ENCODE measurements at places on chromosomes 1 and 21. TPM values are rescaled to one million over a fixed set of nuclear protein-coding genes. Genes with fewer than 3 reads are reported as not detected.

The KLF17 gene
- not detected for total RNA-seq

DNA sequence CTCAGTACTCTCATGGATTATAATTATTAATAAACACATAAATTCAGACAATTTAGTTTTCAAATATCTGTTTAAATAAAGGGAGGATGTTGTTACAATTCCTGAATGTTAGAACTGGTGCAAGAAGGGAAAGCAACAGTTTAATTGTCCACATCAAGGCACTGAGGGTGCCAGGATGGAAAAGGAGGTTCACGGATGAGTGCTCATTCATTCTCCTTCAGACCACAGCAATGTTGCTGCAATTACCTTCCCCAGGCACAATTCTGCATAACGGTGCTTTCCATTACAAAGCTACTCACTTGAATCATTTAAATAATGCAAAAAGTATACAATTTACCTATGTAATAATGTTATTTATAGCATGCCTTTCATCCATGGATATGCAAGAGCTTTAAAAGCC lies 52.3 kb upstream of the COG2 start:
- no peak for DNase-seq

- peak; percentile 31 for DNase-seq
Observed at GRCh38 chr1:107378866-107379265, 238.0 kb downstream of the NTNG1 start.

- DNase-seq, result peak; percentile 19
Observed at GRCh38 chr1:56025942-56026341, 553.4 kb downstream of the PLPP3 start.

DNA sequence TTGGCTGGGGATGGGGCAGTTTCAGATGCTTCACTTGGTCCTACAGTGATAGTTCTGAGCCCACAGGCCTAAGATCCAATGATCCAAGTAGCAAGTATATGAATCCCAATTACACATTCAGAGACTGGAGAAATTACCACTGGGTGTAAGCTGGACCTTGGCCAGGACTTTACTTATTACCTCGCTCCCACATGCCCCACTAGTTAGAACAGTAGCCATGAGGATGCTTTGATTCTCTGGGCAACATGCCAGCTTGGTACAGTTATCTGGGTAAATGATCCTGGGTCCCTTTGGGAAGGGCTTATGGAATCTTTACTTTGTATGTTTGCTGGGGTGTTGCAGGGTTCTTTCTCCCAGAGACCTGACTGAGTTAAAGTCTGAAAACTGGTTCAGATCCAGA lies 5.0 kb upstream of the FCAMR start:
- DNase-seq, result no peak

GRCh38 chr1:205627956-205628355 lies 3.9 kb downstream of the ELK4 start:
- no peak for DNase-seq

- DNase-seq, result no peak
Observed at GRCh38 chr1:173280899-173281660, 73.9 kb upstream of the TNFSF4 start.

DNA sequence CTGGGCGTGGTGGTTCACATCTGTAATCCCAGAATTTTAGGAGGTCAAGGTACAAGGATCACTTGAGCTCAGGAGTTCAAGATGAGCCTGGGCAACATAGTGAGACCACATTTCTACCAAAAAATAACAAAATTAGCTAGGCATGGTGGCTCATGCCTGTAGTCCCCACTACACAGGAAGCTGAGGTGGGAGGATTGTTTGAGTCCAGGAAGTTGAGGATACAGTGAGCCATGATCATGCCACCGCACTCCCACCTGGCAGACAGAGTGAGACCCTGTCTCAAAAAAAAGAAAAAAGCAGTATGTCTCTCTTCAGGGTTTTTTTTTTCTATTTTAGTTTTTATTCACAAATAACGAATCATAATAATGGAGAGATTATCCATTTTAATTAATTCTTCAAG lies 233.7 kb upstream of the DMRTA2 start:
- no peak for DNase-seq

DNA sequence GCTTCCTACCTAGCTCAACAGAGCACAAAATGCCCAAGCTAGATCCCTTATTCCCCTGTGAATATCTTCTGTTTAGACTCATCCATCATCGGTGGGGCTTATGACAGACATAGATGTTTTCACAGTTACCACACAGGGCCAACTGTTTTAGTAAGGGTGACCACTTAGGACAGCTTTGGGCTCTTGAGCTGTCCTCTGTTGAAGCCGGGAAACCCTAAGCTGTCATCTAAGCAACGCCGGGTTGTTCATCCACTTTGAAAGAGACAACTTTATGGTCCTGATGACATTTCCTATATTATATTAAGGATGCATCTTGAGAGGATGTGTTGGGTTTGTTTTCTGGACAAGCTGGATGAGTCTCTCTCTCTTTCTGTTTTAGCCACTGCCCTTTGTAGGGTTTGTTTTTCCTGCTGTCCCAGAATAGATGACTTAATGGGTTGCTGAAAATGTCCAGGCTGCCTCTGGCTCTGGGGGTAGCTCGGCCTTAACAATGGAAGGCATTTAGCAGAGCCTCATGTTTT lies 110.5 kb upstream of the UBE2U start:
- DNase-seq, result no peak

- peak; percentile 28 for DNase-seq
Observed at GRCh38 chr1:204623365-204623893, 62.1 kb downstream of the LRRN2 start.

The TFB2M gene
- 19.8 TPM for total RNA-seq

The CITED4 gene
- 31.0 TPM for total RNA-seq

DNA sequence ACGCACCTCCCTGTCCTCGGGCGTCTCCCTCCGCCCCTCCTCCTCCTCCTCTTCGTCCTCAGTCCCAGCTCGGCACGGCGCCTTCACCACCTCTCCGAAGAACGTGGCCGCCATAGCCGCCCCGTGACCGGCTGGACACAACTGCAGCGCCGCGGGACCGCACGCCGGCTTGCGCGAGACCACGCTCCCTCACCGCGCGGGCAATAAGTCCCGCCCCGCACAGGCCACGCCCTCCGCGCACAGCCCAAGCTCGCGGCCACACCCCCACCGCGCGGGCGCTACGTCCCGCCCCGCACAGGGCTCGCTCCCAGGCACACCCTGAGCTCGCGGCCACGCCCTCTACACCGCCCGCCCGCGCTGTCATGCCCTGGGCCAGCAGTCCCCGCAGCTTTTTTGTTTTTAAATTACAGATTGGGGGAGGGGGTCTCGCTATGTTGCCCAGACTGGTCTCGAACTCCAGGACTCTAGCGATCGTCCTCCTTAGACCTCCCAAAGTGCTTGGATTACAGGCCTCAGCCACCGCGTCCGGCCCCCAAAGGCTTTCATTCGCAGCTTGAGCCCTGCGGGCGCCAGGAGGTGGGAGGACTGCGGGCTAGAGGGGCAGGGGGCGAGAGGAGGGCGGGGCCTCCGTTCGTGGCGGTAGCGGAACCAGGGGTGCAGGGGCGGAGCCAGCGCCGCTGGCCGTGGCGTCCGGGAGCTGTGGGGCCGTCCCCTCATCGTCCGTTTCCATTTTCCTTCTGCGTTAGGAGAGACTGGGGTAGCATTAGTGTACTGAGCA lies at the start of gene PSMG1:
PSMG1 (minus strand) TSS at position 180 of the 778 bp plus-strand sequence; CDS start at position 114, 66 bp downstream.
- peak; percentile 66 for DNase-seq

GRCh38 chr1:113675302-113675701 lies 84.0 kb downstream of the PHTF1 start:
- no peak for DNase-seq

- DNase-seq, result no peak
Observed at GRCh38 chr1:55702064-55702463, 486.9 kb upstream of the USP24 start.

DNA sequence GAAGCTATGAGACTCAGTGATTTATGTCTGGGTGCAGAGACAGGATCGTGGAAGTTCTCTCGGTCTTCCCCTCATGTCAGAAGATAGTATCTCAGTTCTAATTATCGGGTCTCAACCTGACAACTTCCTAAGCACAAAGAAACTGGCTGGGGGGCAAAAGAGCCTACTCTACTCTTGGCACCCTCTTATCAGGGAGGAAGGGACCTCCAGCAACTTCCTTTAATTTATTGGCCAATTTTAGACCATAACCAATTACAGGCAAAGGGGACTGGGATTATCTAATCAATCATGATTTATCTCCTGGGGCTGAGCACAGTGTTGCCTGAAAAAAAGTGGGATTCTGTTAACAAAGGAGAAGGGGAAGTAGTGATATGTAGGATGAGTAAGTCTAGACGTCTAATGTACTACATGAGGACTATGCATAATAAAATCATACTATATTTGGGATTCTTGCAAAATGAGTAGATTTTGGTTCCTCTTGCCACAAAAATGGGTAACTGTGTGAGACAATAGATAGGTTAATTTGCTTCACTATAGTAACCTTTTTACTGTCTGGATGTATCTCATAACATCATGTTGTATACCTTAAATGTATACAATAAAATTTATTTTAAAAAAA lies 98.8 kb downstream of the ZFYVE9 start:
- DNase-seq, result no peak

The PRAMEF5 gene
- total RNA-seq, result not detected

The SPRR1A gene
- not detected for total RNA-seq

DNA sequence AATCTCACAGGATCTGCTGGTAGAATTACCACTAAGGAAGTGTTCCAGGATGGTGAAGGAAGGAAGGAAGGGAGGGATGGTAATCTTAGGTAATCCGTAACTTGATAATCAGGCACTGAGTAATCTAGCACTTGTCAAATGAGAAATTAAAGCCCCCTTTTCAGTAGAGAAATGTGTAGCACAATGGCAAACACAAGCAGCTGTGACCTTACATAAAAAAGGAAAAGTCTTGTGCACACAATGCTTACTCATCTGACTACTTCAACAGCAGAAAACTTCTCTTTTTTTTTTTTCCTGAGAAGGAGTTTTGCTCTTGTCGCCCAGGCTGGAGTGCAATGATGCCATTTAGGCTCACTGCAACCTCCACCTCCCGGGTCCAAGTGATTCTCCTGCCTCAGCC lies 6.1 kb downstream of the NUP210L start:
- DNase-seq, result no peak

The SPOCD1 gene
- 29.4 TPM for total RNA-seq

GRCh38 chr1:85992791-85993190 lies 163.8 kb downstream of the COL24A1 start:
- peak; percentile 7 for DNase-seq

GRCh38 chr1:214587165-214587564 lies 15.8 kb upstream of the CENPF start:
- DNase-seq, result no peak

The CFAP141 gene
- not detected for total RNA-seq

GRCh38 chr1:179818743-179819173 lies 58.8 kb downstream of the TOR1AIP2 start:
- no peak for DNase-seq

The CCDC185 gene
- not detected for total RNA-seq

DNA sequence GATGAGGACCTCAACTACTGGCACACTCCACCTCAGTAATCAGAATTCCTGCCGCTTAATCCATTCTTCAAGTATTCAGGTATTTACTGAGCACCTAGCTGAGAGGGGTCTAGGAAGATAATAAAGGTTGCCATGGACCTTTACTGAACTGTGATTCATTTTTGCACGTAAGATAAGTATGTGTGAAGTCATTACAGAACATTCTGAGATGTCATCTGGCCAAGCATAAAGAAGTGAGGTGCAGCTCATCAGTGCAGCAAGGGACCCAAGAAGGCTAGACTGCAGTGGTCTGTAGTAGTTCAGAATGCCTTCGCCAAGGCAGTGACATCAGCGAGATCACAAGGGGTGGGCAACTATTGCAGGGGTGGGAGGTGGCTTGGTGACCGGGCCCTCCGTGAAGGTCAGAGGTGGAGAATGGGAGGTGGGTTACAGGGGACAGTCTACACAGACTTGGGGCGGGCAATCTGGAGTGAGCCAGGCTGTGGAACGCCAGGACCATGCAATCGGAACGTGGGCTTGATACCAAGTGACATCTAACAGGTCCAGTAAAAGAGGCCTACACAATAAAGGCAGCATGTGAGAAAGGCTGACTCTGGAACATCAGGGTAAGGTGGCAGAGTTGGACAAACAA lies 107.4 kb downstream of the SLC45A1 start:
- DNase-seq, result no peak

GRCh38 chr1:204602111-204602579 lies 83.4 kb downstream of the LRRN2 start:
- DNase-seq, result no peak

The PCNT gene
- total RNA-seq, result 21.6 TPM

The CTSE gene
- not detected for total RNA-seq

DNA sequence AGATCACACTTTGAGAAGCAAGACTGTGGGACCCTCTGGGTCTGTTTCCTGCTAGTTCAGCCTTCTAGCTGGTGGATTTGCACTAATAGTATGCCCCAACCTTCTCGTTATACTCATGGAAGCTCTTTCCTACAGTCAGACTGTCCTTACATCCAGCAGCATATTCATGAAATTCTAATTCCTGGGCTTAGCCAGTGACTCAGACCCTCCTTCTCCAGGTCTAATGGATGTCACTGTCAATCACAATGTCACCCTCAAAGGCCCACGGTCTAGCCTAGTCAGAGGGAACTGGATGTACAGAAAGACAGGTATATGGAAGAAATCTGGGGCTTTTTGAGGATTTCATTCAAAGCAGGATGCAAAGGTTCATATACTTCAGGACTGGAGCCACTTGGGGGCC lies 72.4 kb downstream of the KCNJ15 start:
- DNase-seq, result no peak

- no peak for DNase-seq
Observed at GRCh38 chr21:25772686-25773085, 37.9 kb downstream of the GABPA start.

GRCh38 chr1:109801791-109802135 lies 38.0 kb upstream of the EPS8L3 start:
- DNase-seq, result no peak

The PDZK1IP1 gene
- total RNA-seq, result 28.1 TPM

DNA sequence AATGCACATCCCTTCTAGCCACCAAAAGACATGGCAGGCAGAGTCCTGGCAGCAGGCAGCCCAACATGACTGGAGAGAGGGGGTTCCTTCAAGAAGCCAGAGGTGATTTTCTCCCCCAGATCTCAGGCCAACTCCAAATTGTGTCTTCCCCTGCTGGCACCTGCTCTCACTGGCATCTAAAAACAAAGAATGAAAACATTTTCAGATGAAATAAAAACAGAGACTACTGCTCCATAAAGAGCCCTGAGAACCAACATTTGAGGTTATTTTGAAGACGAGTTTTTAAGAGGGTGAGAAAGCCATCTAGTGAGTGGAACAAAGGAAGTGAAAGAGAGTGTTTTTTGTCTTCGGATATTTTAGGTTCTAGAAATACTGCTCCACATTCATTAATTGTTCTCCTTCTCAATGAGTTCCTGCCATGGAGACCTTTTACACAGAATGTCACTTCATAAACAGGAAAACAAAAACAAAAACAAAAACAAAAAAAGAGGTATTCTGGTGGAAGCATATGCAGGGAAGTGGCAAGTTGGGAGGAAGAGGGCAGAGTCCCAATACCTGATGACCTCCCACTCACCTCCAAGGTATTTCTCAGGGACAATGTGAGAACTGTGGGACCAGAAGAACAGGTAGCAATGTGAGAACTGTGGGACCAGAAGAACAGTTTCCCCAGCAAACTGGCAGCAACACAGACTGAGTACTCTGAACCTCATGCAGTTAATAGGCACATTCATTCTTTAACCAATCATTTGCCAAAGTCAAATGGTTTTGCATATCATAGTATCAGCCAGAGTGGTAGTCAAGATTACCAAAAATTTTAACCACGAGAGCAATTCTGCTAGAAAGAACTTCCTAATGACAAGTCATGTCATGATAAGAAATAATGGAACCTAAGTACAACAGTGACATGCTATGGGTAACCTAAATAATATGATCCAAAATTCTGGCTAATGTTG lies 50.0 kb downstream of the KIAA0319L start:
- no peak for DNase-seq
